Common myeloid progenitor, CD34-positive (primary cell): ENCODE measurements at places on chromosomes 1 and 21.

GRCh38 chr1:17405898-17406759 lies 33.3 kb downstream of the RCC2 start:
- DNase-seq = peak; percentile 61

DNA sequence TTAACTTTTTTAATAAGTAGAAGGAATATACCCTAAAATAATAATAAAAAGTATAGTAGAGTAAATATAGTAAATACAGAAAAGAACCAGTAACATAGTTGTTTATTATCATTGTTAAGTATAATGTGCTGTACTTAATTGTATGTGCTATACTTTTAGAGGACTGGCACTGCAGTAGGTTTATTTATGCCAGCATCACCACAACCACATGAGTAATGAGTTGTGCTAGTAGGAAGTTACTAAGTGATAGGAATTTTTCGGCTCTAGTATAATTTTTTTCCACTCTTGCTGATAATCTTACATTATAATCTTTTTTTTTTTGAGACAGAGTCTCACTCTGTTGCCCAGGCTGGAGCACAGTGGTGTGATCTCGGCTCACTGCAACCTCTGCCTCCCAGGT lies 71.6 kb downstream of the IVNS1ABP start:
- no peak for DNase-seq

GRCh38 chr1:14003552-14003951 lies 303.6 kb downstream of the PRDM2 start:
- no peak for DNase-seq

DNA sequence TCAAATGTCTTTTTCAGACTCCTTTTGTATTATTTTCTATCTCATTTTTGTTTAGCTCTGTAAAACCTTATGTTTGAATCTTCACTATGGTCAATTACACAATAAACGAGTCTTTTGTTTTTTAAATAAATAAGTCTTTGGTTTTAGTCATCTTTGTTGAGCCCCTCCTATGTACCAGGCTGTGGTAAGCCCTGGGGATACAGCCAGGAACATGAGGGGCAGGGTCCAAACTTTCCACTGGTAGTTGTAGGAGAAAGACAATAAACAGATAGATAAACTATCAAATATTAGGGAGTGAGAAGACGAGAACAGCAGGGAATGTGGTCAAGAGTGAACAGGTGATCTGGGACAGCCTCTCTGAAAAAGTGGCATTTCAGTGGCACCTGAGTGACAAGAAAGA lies 186.6 kb downstream of the ZNF281 start:
- DNase-seq = no peak

DNA sequence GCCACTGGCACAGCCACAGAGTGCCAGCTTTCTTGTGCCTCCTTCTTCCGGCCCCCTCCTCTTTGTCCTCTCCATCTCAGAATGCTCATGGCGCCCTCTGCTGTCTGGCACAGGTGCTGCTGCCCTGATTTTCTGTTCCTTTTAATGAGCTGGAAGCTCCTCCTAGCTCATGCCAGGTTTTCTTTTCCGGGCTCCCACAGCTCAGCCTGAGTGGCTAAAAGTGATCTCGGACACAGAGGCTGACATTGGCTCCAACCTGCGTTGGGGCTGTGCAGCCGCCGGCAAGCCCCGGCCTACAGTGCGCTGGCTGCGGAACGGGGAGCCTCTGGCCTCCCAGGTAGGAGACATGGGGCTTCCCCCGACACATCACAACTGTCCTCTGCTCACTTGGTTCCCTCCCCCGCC lies 18.7 kb downstream of the CNTN2 start:
- peak; percentile 88 for DNase-seq

GRCh38 chr1:46522184-46522968 lies 29.1 kb downstream of the KNCN start:
- DNase-seq = peak; percentile 59

DNA sequence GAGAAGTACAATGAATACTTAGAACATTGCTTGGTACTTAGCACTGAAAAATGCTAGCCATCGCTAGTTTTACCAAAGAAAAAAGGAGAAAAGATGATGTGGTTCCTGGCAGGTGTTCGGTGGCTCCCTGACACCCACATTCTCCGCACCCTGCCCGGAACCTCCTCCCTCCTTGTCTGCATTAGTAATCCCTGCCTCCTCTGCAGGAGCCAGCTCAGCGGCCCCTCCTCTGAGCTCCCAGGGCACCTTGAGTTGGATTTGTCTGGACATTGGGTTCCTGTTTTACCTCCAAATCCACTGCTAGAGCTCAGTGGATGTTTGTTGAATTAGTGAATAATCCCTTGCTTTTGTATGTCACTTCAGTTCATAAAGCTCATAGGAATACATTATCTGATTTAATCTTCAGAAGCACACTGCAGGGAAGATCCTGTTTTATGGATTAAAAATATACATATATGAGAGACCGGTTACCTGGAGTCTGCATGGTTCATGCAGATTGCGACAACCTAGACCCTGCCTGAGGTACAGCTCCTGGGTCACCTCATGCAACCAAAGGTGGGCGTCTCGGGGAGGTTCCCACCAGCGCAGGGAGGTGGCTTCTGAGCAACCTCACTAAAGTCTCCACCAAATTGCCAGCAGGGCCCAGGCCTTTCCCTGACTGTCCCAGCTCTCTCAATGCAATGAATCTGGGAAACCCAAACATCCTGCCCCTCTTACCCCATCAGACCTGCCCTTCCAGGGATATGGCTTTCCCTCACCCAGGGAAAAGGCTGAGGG lies 24.2 kb downstream of the PCAT6 start:
- no peak for DNase-seq

GRCh38 chr1:10510520-10511493 lies 36.1 kb downstream of the PEX14 start:
- DNase-seq = peak; percentile 98

DNA sequence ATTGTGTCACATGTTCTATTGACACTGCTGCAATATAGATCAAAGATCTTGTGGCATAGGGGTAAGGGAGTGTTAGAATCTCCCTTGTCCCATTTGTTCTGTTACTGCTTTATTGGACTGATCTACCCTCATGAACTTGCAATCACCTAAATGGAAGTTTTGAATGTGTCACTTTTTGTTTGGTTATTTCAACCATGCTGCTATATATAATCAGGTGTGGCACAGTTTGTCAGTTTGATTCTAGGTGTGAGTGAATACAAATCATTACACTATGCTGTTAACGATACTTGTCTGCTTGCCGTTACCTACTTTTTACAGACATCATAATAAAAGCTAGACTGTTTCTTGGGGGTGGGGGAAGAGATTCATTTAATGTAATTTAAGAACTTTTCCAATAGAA lies 82.6 kb downstream of the MAB21L3 start:
- DNase-seq = no peak

- DNase-seq = peak; percentile 96
These were observed 50.9 kb upstream of the AJAP1 start for GRCh38 chr1:4603295-4604110.

GRCh38 chr1:46477153-46477929 lies 12.3 kb upstream of the DMBX1 start:
- DNase-seq = peak; percentile 89

- DNase-seq = no peak
These were observed 22.1 kb downstream of the INSL5 start for GRCh38 chr1:66778969-66779368.

DNA sequence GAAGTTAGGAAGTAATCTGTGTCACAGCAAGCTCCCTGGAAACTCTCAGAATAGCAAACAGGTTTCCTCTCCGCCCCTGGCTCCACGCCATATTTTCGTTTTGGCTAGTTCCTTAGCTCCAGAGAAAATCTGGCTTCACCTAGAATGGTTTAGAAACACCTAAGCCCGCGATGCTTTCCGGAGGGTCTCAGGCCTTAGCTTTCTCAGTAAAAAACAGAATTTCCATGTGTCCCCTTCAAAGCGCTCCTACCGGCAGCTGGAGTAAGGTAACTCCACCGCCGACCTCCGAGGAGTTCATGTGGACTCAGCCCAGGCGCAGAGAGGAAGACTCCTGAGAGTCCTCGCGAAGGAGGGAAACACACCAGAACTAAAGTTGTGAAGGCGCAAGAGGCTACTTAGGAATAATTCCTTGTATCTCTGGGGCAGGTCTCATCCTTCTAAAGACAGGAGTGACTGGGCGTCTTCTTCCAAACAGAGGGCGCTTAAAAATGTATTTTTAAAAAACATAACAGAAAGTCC lies 406 bp downstream of the KIAA0040 start:
- peak; percentile 27 for DNase-seq

DNA sequence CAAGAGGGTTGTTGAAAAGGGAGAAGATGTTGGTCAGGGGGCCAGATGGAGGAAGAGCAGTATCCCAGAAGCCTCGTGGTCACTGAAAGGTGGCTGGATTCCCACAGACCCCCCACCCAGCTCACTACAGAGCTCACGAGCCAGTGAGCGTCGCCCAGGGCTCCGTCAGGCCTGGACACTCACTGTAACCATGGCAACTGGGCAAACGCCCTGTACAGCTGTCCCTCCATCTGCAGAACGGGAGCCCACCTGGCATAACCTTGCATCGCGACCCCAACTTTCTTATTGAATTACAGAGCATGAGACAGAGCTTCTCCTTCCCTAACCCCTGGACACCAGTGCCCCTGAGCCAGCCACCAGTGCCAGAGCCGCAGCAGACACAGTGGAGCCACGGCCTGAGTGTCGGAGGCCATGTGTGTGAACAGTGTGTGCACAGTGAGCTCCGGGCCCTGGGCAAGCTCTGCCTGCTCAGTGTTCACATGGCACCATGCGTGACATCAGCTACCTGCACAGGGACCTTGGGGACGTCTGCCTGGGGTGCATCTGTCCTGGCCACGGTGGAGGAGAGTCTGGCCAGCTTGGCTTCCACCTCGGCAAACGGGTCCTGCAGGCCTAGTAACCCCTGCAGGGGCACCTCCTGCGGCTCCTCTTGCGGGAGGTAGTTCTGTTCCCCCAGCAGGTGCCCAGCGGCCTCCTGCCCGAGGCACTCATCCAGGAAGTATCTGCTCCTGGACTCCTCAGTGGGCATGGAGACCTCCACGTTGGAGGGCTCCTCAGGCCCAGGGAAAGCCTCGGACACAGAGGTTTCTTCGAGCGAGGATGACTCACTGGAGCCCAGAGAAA lies 25.9 kb upstream of the DDOST start:
- no peak for DNase-seq

- no peak for DNase-seq
These were observed 1279.6 kb downstream of the KCNT2 start for GRCh38 chr1:195328681-195329080.
